Body of pancreas (tissue), 4 donors: ENCODE measurements at places on chromosomes 3 and 15. TPM values are rescaled to one million over a fixed set of nuclear protein-coding genes. Genes with fewer than 3 reads are reported as not detected.

Gene IL17RD
- total RNA-seq: 1.3 TPM

- DNase-seq: no peak
Observed at GRCh38 chr15:99328106-99329072, 77.1 kb downstream of the LRRC28 start.

DNA sequence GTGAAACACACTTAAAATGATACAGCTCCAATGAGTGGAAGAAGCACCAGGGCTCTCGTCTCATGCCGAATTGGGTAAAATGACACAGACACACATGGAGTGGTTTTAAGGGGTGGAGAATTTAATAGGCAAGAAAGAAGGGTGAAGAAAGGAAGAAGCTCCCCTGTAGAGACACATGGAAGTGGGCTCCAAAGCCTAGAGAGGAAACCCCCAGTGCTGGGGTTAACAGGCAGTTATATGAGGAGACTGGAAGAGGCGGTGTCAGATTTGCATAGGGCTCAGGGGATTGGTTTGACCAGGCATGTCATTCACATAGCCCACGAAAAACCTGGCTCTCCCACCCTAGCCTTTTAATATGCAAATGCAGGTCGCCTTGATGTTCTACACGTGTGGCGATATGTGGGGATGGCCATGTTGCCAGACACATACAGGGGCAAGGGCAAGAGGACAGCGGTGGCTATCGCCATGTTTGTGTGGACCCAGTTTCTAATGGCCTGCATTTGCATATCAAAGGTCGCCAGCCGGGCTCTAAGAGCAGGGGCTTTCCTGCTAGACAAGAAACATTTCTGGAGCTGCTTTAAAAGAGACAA, 1.9 kb upstream of the DPH6 start:
- DNase-seq: no peak

GRCh38 chr3:110814170-110815007, 257.2 kb upstream of the NECTIN3 start:
- DNase-seq: no peak

DNA sequence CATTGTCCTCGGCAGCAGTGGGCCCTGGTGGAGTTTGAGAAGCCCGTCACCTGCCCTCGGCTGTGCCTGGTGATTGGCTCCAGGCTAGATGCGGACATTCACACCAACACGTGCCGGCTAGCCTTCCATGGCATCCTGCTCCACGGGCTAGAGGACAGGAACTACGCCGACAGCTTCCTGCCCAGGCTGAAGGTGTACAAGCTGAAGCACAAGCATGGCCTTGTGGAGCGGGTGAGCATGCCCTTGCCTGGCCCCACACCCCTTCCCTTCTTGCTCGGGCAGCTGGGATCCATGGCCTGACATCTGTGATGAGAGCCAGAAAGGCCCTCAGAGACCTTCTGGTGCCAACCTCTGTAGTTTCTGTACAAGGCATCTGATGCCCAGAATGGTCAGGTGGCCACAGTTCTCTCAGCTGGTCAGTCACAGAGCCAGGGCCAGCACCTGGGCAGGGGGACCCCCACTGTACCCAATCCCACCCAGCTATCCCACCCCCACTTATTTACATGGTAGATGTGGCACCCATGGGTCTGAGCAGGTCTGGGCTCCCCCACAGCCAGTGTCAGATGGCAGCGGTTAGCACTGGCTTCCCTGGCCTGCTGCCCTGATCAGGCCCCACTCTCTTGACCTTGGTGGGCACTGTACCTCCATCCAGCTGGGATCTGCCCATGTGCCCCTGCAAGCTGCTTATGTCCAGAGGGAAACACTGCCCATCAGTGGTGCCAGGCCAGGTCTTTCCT, 124.9 kb downstream of the DNAJB8 start:
- no peak for DNase-seq

Gene TMEM45A
- total RNA-seq: 24.1 TPM

- peak; percentile 57 for DNase-seq
Observed at GRCh38 chr15:89910891-89911626, 1.7 kb downstream of the ARPIN start.

DNA sequence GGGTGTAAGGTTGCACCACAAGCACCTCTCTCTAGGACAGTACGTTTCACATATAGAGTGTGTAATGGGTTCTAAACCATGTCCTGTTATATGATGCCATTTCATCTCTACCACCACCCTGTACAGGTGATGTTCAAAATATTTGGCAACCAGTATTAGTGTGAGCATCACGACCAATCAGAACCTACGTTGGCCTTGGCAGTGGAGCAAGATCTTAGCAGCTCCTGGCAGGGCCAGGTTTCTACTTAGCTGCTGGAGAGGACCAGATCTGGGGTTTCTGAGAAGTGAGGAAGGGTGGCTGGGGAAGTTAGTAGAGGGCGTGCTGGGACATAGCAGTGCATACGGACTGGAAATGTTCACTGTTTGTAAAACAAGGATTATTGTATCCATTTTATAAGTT, 23.1 kb upstream of the MITF start:
- no peak for DNase-seq

DNA sequence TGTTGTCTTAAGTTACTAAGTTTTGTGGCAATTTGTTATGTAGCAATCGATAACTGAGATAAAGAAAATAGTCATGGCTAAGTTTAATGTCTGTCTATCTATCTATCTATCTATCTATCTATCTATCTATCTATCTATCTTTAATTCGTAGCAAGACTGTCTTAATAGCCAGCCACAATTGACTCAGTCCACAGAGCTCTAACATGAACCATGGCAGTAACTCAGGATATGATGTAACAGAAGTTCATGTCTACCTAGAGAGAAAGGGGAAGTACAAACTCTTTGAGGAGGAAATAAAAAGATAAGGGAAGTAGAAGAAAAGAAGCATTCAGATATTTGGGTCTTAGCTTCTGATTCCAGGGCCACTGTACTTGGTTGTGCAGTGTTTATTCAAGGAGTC, 61.5 kb upstream of the FNDC3B start:
- no peak for DNase-seq

DNA sequence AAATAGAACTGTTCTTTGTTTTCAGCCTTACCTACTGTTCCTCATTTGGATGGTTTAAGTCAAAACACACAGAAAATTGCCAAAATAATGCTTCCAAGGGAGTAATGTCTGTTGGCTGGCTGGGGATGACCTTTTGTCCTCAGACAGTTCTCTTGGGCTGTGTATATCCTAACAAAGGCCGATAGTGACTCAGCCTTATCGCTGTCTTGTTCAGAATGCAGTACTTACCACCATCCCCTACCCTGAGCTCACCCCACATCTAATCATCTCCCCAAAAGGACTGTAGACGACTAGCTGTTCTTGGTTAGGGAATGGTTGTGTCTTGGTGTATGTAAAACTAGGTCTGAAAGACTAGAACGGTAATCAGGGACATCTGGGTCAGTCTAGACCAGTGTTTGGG, 35.0 kb downstream of the RAB11A start:
- DNase-seq: no peak

- DNase-seq: peak; percentile 87
Observed at GRCh38 chr15:45162771-45163507, 24.8 kb downstream of the SHF start.

Gene THSD4
- 16.1 TPM for total RNA-seq

Gene MUC20
- total RNA-seq: 21.8 TPM

Gene CYP19A1
- 0.26 TPM for total RNA-seq

GRCh38 chr3:50427217-50427616, 67.9 kb upstream of the TMEM115 start:
- DNase-seq: no peak

- no peak for DNase-seq
Observed at GRCh38 chr15:70545526-70545925, 217.8 kb downstream of the UACA start.

GRCh38 chr15:101307048-101307896, 12.2 kb upstream of the SNRPA1 start:
- DNase-seq: no peak

GRCh38 chr3:165683947-165684346, 153.3 kb downstream of the BCHE start:
- no peak for DNase-seq

GRCh38 chr15:59176653-59177316, 29.9 kb upstream of the LDHAL6B start:
- no peak for DNase-seq

DNA sequence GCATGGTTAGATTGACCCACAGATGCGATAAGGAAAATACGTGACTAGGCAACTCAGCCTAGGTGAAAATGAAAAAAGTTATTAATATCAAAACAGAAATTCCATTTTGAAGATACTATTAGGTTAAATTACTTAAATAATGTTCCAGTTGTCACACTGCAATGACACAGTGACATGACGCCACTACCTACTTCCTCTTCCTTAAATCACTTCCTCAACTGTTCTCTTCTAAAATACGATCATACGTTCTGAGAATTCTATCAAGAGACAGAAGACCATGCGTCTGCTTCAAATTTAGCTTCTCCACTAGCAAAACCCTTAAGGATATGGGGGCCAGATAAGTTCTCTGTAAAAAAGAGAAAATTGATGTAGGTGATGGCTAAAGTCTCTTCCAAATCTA, 18.2 kb downstream of the CMTM6 start:
- no peak for DNase-seq

DNA sequence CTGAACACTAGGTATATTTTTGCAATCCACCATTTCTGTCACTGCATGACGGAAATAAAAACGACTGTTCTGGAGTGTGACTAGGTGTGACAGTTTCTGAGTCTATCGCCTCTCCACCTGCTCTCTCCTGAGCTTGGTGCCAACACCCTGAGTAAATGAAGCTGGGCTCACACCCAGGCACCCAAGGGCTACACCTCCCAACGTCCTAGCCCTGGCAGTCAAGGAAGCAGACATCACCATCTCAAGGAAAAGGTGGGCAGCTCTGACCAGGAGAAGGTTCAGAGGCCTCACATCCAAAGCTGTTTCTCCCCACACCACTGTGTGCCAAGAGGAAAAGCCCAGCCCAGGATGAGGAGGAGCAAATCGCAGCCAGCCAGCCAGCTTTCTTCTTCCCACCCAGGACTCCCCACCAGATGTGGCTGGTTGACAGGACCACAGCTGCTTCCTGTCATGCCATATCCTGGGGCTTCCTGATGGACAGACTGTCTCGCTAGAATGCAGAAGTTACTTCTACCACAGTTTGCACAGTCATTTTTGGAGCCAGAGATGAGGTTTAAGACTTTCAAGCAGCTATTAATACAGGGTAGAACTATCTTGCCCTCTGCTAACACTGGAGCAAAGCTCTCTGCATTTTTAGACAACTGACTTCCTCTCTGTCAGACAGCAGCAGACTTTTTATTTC, 3.3 kb downstream of the SCAMP2 start:
- peak; percentile 33 for DNase-seq

DNA sequence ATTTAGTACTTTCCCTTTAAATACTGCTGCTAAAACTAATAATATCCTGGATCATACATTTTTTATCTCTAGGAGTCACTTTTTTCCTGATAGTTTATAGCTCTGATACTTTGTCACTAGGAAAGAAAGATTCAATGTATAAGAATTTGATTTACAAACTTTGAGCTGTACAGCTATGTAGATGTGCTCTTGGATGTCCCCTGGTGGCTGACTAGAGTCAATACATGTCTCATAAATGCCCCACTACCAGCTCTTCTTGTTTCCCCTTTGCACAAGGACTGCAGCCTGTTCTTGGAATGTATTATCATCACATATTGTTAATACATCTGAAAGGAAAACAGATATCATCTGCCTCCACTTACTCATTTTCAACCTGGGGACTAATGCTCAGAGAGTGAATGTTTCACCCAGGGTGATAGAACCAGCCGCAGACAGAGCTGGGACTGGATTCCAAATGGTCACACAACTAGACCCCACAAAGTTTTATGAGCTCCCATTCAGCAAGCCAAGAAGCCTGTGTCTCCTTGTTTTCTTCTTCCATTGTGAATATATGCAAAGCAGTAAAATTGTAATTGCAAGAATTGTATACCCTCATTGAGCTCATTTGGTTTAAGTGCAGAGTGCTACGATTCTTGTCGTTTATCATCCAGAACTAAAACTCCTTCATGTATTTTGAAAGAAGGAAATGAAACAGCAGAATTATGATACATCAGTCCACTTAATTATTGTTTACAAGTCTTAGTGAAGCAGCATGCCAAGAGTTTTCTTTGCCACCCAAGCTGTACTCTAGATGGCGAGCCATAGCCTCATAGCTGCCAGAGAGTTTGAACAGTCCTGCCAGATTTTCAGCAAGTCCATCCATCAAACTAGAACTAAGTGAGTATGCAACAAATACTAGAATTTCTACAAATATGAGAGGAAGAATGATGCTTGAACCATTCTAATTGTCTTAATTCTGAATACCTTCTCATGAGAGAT, 261.6 kb upstream of the LMCD1 start:
- DNase-seq: peak; percentile 43

DNA sequence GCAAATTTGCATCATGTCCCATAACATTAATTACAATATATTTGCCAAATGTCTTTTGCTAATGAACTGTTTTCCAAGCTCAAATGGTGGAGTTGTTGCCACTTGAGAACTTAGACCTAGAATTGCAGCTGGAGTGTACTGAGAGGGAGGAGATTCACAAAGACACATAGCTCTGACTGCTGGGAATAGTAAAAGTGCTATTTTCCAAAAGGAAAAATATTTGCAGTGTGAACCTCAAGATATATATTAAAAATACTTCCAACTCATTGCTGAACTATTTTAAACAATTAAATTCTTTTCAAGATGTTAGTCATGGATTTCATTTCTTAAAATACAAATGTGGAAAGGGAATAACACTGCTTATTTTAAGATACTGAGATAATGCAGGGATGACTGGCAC, 666.8 kb upstream of the ARPP21 start:
- DNase-seq: no peak

Gene IL1RAP
- 5.3 TPM for total RNA-seq

DNA sequence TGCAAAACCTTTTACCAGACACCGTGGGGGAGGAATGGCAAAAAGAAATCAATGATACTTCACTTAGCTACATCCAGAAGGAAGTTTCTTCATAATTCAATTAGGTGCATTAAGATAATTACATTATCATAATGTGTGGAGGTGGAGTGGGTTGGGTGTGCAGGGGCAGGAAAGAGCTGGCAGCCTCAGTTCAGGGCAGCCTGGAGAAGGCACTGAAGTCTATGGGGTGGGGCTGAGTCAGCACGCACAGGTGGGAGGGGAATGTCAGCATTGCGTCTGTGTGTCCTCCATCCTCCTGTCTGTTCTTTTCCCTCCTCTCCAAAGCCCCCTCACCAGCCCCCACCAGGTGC, 278.8 kb downstream of the GABRG3 start:
- no peak for DNase-seq
